ENCODE measurements at places on chromosomes 2 and 18. TPM values are rescaled to one million over a fixed set of nuclear protein-coding genes. Genes with fewer than 3 reads are reported as not detected.

Gene GKN1
- total RNA-seq: not detected

Gene DYNAP
- not detected for total RNA-seq

Gene ASTL
- 0.24 TPM for total RNA-seq

Gene RAD51AP2
- not detected for total RNA-seq

Gene RAB31
- total RNA-seq: 18.9 TPM

Gene CRYBA2
- not detected for total RNA-seq

Gene OTX1
- not detected for total RNA-seq

Gene ASB18
- not detected for total RNA-seq

Gene GMCL1
- 7.0 TPM for total RNA-seq

Gene VSNL1
- total RNA-seq: not detected

Gene STON1
- total RNA-seq: 7.5 TPM

Gene IL1R1
- 30.5 TPM for total RNA-seq

Gene ATP9B
- total RNA-seq: 28.2 TPM

All from epithelial cell of alveolus of lung (primary cell).